Vein endothelial cell (primary cell): ENCODE measurements at places on chromosomes 11 and 22. TPM values are rescaled to one million over a fixed set of nuclear protein-coding genes. Genes with fewer than 3 reads are reported as not detected.

Gene TREH
- not detected in 2 replicates for total RNA-seq

Gene DAGLA
- 5.0 and 5.9 TPM in 2 replicates for total RNA-seq

Gene EIF1AD
- 36.3 and 36.4 TPM in 2 replicates for total RNA-seq

Gene TMEM191B
- 0.19 TPM in 1 of 2 replicates, not detected in the other for total RNA-seq
